NT2/D1 (cell line): ENCODE measurements at places on chromosomes 5 and 9.

- no peak for DNase-seq
These were observed 54.5 kb upstream of the EQTN start for GRCh38 chr9:27351438-27351837.

GRCh38 chr5:116953251-116953930 lies 378.8 kb upstream of the SEMA6A start:
- no peak for DNase-seq

- DNase-seq: no peak
These were observed 24.8 kb downstream of the PPP3R2 start for GRCh38 chr9:101569741-101570501.

GRCh38 chr9:26527931-26528330 lies 364.7 kb downstream of the CAAP1 start:
- no peak for DNase-seq

GRCh38 chr9:82022121-82022520 lies 33.5 kb downstream of the SPATA31D1 start:
- DNase-seq: no peak

- DNase-seq: no peak
These were observed 583 bp upstream of the AQP3 start for GRCh38 chr9:33447799-33448553.

DNA sequence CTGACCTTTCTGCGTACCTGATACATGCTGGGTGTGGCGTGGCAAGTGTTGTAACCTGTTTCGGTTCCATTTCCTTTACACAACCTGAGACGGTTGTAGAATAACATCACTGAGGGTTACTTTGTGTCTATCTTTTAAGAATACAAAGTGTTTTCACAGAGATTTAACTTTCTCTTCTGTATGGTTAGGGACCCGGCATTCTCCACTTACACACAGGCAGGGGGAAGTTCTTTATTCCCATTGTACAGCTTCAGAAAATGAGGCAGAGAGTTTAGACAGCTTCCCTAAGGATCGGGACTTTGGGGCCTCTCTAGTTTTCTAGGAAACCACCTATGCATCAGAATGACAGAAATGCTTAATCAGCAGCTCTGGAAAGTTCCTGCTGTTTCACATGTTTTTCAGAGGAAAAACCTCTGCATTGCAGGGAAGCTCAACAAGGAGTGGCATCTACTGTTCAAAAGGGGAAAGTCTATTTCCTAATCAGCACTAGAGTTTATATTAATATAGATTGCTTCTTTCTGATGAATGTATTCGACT lies 41.3 kb downstream of the CAST start:
- DNase-seq: no peak

DNA sequence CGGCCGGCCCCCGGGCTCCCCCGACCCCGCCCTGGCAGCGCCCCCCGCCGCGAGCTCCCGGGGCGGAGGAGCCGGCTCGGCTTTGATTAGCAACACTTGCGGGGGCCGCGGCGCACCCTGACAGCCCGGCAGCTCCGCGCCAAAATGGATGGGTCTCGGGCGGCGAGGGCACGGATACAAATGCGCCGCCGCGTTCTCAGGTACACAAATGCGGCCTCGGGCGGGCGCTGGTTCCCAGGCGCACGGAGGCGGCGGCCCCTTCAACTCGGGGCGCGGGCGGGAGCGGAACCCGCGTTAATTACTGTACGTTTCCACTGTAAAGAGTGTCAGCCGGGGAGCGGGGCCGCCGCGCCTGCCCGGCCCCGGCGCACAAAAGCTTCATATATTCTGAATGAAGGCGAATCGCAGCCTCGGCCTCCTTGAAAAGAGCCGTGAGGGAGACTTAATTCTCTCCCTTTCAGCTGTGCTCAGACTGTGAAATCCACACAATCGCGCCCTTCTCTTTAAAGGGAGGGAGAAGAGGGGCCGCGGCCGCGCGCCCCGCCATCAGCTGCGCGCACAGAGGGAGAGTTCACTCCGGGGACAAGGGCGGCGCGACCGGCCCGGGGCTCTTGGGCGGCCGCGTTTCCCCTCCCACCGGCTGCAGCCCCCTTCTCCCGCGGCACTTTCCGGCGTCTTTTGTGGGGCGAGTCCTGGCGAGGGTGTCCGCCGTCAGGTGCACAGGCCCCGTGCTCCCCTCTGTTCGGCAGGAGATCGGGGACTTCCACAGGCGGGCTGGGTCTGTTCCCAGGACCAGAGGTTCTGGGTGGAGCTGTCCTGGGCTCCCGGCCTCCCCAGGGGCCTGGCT lies 27.0 kb downstream of the MSX2 start:
- no peak for DNase-seq

GRCh38 chr5:8752595-8752994 lies 793.3 kb downstream of the SEMA5A start:
- DNase-seq: no peak

DNA sequence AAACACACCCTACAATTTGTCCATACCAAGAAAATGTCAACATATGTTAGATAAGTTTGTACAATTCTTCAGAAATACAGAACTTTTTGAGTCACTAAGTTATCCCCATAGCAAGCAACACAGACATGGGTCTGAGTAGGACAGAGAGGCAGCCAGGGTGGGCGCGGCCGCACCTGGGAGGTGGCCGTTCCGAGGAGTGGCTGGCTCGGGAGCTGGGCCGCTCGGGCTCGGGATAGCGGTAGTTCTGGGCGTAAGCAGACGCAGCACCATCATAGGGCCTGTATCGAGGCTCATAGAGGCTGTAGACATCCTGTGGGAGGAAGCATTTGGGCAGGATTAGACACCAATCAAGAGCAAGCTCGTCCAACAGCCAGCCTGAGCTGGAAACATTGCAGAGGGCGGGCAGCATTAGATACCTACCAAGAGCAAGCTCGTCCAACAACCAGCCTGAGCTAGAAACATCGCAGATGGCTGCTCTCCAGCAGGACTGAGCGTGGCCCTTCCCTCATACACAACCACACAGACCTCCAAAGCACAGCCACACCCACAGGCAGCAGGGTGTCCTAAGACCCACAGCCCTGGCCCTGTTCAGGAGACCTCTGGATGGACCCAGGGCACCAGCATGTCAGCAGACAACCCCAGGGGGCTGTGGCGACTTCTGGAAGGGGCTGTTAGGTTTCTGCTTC lies 10.9 kb downstream of the SEC16A start:
- no peak for DNase-seq

- no peak for DNase-seq
These were observed 88.9 kb downstream of the EBF1 start for GRCh38 chr5:159010661-159011442.

DNA sequence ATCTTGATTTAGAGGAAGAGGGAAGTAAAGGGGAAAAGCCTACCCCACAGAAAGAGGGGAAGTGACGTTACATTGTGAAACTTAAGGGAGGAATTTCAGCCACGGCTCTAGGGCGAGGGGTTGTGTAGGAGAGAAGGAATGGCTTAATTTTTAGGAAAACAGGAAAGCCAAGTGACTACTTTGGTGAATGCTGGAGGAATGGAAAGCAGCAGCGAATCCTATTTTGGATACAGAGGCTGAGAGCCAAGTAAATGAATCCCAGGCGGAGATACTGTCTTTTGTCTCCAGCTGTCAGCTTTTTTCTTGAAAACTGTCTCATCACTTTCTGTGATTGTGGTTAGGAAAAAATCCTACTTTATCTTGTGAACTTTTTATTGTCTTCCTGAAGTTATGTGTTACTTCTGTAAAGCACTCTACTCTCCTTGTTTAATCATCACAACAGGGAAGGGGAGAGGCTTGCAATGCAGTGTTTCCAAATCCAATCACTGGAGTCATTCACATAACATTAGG lies 188.4 kb downstream of the TSSK1B start:
- DNase-seq: no peak

- DNase-seq: no peak
These were observed 47.4 kb upstream of the SNCAIP start for GRCh38 chr5:122264610-122265009.
